Effector CD8-positive, alpha-beta T cell (primary cell): ENCODE measurements at places on chromosomes 11 and 22.

- no peak for DNase-seq
Measured at GRCh38 chr22:43304831-43305590, 38.2 kb downstream of the SCUBE1 start.

DNA sequence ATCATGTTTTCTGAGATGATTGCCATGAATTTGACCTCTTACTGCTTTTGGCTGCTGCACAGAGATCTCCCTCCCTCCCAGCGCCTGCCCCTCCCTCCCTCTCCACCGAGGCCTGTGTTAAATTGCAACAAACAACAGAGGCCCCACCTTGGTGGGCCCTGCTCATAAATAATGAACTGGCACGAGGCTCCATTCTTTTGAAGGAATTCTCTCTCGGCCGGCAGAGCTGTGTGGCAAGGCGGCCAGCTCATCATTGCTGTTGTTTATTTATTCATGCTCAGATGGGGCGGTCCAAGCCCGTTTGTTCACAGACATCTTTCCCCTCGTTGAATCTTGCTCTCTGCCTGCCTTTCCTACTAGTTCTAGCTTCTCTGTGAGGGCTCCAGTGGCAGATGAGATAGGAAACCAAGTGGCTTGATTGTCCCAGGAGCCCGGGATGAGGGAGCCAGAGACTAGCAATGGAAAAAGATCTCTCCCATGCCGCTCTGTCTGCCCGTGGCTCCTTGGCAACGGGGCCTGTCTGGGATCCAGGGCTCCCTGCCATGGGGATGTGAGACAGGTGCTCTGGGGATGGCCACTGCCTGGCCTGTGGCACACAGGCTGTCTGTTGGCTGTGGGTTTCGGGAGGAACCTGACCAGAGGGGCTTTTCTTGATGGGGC is 192.6 kb downstream of the DSCAML1 start:
- no peak for DNase-seq

- DNase-seq: no peak
Measured at GRCh38 chr11:74019104-74019738, 10.3 kb upstream of the UCP3 start.

- no peak for DNase-seq
Measured at GRCh38 chr22:25007444-25008106, 55.1 kb downstream of the KIAA1671 start.

DNA sequence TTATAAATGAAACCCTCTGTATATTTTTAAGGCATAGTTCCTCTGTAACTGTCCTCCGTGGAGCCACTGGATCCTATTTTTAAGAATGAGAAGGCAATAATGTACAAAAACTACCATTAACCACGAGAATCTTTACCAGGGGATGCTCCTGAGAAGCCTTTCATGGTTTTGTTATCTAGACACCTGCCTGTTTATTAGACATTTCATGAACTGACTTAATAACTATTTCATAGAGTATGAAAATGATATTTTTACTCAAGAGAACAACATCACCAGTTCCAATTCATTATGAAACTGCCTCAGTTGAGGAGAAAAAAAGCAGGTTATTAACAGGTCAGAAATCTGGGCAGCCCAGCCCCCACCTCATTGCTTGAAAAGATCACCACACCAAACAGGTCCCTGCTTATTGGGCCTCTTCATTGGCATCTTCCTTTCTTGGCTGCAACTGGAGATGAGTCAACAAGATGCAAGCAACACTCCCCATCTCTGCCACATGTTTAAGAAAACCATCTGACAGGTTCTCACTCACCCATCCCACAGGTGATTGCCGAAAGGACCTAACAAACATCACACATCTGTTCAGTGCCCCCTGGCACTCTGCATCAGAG is 27.8 kb downstream of the ETS1 start:
- DNase-seq: no peak

DNA sequence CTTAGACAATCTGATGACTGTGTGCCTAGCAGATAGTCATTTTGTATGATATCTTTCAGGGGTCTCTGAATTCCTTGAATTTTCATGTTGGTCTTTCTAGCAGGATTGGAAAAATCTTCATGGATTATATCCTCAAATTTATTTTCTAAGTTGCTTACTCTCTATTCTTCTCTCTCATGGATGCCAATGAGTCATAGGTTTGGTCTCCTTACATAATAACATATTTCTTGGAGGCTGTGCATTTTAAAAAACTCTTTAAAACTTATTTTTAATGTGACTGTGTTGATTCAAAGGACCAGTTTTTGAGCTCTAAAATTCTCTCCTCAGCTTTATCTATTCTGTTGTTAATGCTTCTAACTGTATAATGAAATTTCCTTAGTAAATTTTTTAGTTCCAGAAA is 198.7 kb downstream of the AASDHPPT start:
- DNase-seq: no peak

DNA sequence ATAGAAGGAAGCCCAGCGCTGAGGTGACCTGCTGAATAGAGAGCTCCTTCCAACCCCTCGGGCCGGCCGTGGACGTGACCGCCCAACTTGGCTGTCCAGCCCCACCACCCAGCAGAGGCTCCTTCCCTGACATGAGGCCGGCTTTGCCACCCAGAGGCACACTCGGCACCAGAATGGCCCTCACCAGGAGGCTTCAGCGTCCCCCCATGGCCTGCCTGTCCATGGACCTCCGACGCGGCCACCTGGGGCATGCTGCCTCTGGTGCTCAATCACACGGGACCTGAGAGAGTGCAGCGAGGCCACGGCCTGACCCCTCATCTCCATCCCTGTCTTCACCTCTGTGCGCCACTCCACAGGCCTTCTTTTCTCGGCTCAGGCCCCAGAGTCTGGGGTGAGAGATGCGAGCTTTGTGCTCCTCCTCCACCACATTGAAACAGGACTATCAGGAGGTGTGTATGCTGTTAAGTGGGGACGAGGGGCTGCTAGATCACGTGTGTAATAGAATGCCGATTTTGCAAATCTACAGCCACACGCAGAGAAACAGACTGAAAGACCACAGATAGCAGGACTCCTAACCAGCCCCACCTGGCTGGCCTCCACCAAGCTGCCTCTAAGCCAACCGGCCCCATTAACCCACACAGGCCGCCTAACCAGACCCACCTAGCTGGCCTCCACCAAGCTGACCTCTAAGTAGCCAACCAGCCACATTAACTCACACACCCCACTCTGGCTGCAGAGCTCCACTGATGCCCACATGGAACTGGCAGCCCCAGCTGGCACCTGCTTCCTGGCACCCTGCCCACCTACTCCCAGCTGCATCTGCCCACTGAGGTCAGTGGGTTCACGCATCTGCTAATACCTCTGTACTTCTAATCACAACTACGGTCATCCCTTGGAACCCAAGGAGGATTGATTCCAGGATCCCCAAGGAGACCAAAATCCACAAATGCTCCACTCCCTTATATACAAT is 20.7 kb downstream of the LINC01488 start:
- DNase-seq: no peak

- DNase-seq: no peak
Measured at GRCh38 chr11:45423036-45423435, 136.9 kb upstream of the SYT13 start.

GRCh38 chr22:48717883-48718817 is 1109.5 kb downstream of the BRD1 start:
- DNase-seq: no peak

- no peak for DNase-seq
Measured at GRCh38 chr11:120209746-120210625, 846 bp upstream of the OAF start.

DNA sequence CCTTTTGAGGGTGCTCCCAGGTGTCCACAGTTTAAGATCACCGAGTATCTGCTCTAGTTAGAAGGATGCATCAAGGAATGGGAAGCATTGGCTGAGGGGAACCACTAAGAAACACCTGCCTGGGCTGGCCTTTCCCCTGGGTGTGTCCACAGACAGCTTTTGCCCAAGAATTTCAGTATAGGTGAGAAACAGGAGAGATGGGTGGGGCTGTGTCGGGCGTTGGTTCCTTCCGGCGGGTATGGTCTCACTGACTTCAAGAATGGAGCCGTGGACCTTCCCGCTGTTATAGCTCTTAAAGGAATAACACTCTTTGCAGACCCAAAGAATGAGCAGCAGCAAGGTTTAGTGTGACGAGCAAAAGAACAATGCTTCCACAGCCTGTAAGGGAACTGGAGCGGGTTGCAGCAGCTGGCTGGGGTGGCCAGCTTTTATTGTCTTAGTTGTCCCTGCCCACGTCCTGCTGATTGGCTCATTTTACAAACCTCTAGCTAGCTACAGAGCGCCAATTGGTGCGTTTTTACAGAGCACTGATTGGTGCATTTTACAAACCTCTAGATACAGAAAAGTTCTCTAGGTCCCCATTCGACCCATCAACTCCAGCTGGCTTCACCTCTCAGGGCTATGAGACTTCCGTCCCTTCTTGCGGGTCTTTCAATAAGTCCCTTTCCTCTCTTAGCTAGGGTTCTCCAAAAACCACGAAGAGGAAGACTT is 2.4 kb downstream of the FADS1 start:
- no peak for DNase-seq

GRCh38 chr11:1392111-1392510 is 2.4 kb downstream of the BRSK2 start:
- DNase-seq: no peak

GRCh38 chr11:75325713-75326438 is 25.6 kb downstream of the ARRB1 start:
- DNase-seq: no peak

- DNase-seq: no peak
Measured at GRCh38 chr11:76856106-76856505, 4.6 kb upstream of the ACER3 start.

GRCh38 chr22:49670456-49671330 is 157.0 kb downstream of the BRD1 start:
- DNase-seq: no peak

GRCh38 chr11:106988151-106989077 is 29.9 kb downstream of the GUCY1A2 start:
- DNase-seq: no peak

- no peak for DNase-seq
Measured at GRCh38 chr11:3093281-3094191, 36.3 kb upstream of the CARS1 start.

- no peak for DNase-seq
Measured at GRCh38 chr11:102276783-102277182, 40.5 kb upstream of the BIRC3 start.

GRCh38 chr11:72380132-72380503 is 54.2 kb downstream of the CLPB start:
- DNase-seq: no peak

DNA sequence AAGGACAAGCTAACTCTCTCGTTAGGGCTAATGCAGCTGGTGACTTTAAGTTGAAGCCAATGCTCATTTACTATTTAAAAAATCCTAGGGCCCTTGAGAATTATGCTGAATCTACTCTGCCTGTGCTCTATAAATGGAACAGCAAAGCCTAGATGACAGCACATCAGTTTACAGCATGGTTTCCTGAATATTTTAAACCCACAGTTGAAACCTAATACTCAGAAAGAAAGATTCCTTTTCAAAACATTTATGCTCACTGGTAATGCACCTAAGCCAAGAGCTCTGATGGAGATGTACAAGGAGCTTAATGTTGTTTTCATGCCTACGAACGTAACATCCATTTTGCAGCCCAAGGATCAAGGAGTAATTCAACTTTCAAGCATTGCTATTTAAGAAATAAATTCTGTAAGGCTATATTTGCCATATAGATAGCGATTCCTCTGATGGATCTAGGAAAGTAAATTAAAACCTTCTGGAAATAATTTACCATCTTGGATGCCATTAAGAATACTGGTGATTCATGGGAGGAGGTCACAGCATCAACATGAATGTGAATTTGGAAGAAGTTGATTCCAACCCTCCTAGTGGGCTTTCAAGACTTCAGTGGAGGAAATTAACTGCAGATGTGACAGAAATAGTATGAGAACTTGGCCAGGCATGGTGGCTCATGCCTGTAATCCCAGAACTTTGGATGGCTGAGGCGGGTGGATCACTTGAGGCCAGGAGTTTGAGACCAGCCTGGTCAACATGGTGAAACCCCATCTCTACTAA is 14.5 kb downstream of the XNDC1N start:
- no peak for DNase-seq

GRCh38 chr11:131486937-131487635 is 116.7 kb downstream of the NTM start:
- DNase-seq: no peak

- DNase-seq: no peak
Measured at GRCh38 chr11:134727204-134727603, 315.2 kb upstream of the B3GAT1 start.

- DNase-seq: no peak
Measured at GRCh38 chr11:57294225-57295131, 30.3 kb downstream of the TNKS1BP1 start.

DNA sequence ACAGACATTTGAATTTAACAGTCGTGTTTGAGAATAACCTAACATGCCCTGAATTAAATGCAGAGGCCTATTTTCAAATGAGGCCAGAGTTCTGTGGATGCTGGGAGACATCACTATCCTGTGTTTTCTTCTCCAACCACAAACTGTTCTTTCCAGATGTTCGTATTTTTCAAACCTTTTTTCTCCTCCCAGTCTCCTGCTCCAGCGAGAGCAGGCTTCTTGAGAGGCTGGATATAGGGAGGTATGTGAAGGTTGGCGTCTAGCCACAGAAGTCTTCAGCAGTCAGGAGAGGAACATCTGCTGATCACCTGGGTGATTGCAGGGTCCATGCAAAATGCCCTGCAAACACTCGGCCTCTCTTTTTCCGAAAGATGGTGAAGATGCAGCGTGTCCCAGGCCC is 126.3 kb downstream of the C11orf91 start:
- DNase-seq: no peak

- no peak for DNase-seq
Measured at GRCh38 chr11:111976767-111977145, 39.6 kb downstream of the DIXDC1 start.

- no peak for DNase-seq
Measured at GRCh38 chr11:131644204-131644795, 273.9 kb downstream of the NTM start.

- no peak for DNase-seq
Measured at GRCh38 chr11:57288771-57289579, 35.8 kb downstream of the TNKS1BP1 start.

DNA sequence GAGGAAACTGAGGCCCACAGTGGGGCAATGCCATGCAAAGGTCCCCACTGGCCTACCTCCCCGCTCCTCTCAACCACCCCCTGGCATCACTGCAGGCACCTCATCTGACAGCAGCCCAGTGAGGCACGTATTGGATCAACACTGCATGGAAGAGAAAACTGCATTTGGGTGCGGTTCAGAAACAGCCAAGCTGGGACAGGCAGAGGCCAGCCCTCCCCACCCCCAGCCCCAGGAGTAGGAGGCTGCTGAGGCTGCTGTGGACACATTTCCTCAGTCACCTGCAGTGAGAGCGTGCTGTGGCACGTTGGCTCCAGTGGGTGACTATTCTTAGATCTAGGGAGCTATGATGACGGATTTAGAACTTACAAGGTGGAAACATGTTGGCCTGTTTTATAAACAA is 63.7 kb downstream of the KCNC1 start:
- no peak for DNase-seq
